Uterine smooth muscle cell (primary cell): ENCODE measurements at places on chromosomes 7 and 10. TPM values are rescaled to one million over a fixed set of nuclear protein-coding genes. Genes with fewer than 3 reads are reported as not detected.

CFAP43 gene
- total RNA-seq: 0.11 and 0.12 TPM in 2 replicates

PSD gene
- total RNA-seq: 3.9 and 8.0 TPM in 2 replicates

LRCH4 gene
- total RNA-seq: 17.7 and 21.7 TPM in 2 replicates

PHF14 gene
- 28.0 and 32.5 TPM in 2 replicates for total RNA-seq

NODAL gene
- total RNA-seq: not detected in 2 replicates

SFXN2 gene
- total RNA-seq: 5.0 and 7.0 TPM in 2 replicates

ABLIM1 gene
- total RNA-seq: 7.5 and 12.2 TPM in 2 replicates

COBL gene
- under 0.01 TPM in 2 replicates for total RNA-seq

NPY gene
- total RNA-seq: not detected in 2 replicates

GAD2 gene
- total RNA-seq: not detected in 2 replicates

CDNF gene
- 1.1 and 1.3 TPM in 2 replicates for total RNA-seq

LIPF gene
- total RNA-seq: not detected in 2 replicates

NAT16 gene
- under 0.01 and 0.33 TPM in 2 replicates for total RNA-seq

BBS9 gene
- 17.6 and 20.9 TPM in 2 replicates for total RNA-seq

FAM171A1 gene
- 10.8 and 12.1 TPM in 2 replicates for total RNA-seq
